MM.1S (cell line): ENCODE measurements at places on chromosomes 2 and 18.

DNA sequence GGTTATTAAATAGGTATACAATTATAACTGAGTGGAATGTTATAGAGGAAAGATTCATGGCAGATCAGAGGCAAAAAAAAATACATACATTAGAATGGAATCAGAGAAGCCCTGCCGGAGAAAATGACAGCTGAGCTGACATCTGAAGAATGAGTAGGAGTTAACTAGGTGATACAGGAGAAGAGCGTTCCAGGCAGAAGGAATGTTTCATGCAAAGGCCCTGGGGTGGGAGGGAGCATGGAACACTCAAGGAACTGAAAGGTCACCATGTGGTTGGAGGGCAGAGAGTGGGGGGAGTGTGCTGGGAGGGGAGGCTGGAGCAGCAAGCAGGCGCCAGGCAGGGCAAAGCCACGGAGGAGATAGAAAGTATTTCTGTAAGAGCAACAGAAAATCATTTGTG, 31.6 kb upstream of the CDK5R2 start:
- no peak for DNase-seq

GRCh38 chr2:38182492-38183003, 106.6 kb upstream of the CYP1B1 start:
- DNase-seq = no peak

DNA sequence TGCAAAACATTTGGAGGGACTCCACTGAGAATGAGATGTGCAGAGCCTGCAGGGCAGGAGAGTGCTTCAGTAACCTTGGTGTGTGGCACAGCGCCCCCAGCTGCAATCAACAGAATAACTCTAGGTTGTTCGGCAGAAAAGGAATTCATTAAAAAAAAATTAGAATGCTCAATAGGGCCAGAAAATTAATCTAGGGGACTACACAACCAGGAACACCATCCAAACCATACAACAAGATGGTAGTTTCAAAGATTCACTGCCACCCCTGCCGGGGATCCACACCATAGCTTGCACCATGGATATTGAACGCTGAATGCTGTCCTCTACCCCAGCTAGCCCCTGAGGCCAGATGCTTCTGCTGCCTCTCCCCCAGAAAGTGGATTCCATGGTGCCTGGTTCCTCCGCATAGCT, 50.1 kb downstream of the THUMPD2 start:
- peak; percentile 40 for DNase-seq

- DNase-seq = no peak
Measured at GRCh38 chr2:231923010-231923344, 3.2 kb downstream of the NPPC start.

- no peak for DNase-seq
Measured at GRCh38 chr2:44296653-44297052, 21.4 kb downstream of the SLC3A1 start.

DNA sequence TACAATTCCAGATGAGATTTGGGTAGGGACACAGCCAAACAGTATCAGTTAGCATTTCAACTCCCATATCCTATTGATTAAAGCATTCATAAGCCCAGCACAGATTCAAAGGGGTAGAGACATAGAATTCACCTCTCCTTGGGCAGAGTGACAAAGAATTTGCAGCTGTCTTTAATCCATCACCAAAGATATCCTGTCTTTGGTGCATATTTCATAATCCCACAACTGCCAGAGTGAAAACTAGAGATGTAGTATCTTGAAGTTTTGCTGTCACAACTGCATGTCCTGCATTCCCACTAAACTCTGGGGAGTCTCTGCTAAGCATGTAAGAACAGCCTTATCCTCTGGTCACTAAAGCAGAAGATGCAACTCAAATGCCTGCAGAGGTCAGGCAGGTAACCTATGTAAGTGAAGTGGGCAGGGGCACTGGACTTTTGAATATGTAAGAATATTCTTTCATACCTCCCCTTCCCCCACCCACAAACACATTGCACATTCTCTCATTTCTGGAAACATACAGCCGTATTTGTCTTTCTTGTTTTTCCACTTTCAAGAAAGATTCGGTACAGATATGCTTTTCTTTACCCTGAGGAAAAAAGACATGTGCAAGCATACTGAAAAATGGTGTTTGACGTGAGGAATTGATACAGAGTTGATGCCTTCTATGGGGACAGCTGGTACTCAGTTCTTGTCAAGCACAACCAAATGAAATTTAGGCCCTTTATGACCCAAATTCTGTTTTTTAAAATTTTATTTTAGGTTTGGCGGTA, 283.1 kb downstream of the SP3 start:
- DNase-seq = no peak

GRCh38 chr2:11835403-11835802, 89.0 kb downstream of the LPIN1 start:
- no peak for DNase-seq

DNA sequence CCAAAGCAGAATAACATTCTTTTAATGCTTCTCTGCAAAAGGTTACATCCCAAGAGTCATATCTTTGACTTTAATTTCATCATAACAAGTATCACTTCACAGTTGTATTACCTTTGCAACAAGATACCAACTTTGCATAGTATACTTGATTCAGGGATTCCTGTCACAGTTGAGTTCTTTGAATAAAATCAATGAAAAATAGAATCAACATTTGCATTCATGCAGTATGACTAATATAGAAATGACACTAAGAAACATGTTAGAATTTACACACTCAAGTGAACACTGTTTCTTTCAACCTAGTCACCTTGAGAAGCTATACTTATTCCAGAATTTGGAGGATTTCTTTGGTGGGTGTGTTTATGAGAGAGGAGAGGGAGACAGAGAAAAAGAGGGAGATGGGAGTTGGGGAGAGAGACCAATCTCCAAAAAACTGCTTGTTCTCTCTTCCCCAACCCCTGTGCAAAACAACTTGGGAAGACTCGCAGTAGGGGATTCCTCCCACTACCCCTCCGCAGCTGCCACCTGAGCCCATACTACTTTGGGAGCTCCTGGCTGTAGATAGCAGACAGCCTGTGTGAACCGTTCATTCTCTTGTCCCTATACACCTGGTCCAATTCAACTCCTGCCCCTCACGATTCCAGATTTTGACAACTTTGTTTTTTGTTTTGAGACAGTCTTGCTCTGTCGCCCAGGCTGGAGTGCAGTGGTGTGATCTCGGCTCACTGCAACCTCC, 57.7 kb downstream of the PELI1 start:
- DNase-seq = no peak

- DNase-seq = no peak
Measured at GRCh38 chr2:206615417-206616089, 26.7 kb upstream of the FAM237A start.

- no peak for DNase-seq
Measured at GRCh38 chr18:6745504-6746031, 16.1 kb downstream of the ARHGAP28 start.

DNA sequence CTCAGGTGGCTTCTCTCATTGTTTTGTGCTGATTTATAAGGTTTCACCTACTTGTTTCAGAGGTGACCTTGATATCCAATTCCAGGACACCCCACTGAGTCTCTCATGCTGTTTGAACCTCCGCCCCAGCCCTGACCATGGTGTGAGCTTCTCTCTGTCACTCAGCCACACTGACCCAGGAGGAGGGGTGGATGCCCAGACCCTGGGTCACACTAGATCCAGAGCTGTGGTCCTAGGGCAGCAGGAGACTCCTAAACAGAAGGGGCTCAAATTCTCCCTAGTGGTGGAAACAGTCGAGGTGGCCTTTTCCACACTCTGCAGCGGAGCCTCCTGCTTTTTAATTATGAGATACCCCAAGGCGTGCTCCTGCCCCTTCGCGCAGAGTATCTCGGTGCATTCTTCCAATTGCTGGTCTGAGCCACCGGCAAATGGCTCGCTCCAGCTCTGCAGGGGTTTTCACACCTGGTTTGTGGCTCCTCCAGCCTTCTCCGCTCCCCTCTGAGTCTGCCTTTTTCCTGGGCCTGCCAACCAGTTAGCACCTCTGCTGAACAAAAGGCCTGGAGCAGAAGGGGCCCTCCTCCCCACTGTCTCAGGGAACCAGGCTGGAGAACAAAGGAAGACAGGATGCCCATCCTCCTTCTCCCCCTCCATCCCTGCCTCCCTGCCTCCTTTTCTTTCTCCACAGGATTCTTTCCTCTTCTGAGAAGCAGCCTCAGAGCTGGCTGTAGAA, 147.3 kb upstream of the SPRED2 start:
- no peak for DNase-seq

GRCh38 chr2:67451086-67451832, 54.1 kb downstream of the ETAA1 start:
- DNase-seq = no peak

GRCh38 chr2:151619337-151619989, 114.8 kb downstream of the NEB start:
- no peak for DNase-seq

GRCh38 chr2:36670881-36671595, 25.5 kb upstream of the VIT start:
- DNase-seq = no peak

GRCh38 chr2:486371-486770, 190.8 kb downstream of the TMEM18 start:
- DNase-seq = no peak

- DNase-seq = no peak
Measured at GRCh38 chr18:45083226-45083855, 402.7 kb downstream of the SETBP1 start.

DNA sequence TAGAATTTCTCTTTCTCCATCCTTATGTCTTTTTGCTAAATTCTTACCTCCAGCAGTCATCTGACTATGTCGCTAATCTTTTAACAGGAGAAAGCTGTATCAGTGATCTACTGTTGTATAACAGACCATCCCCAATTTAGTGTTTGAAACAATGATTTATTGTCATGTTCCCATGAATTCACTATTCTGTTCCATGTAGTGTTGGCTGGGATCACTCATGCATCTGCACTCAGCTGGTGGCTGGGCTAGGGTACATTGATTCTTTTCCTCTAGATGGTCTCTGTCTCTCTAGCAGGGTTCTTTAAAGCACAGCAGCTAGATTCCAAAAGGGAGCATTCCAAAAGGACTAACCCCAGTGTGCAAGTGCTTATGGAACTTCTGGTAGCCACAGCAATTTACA, 184.2 kb upstream of the FANCL start:
- no peak for DNase-seq

GRCh38 chr2:114160263-114160981, 270.5 kb downstream of the ACTR3 start:
- no peak for DNase-seq

DNA sequence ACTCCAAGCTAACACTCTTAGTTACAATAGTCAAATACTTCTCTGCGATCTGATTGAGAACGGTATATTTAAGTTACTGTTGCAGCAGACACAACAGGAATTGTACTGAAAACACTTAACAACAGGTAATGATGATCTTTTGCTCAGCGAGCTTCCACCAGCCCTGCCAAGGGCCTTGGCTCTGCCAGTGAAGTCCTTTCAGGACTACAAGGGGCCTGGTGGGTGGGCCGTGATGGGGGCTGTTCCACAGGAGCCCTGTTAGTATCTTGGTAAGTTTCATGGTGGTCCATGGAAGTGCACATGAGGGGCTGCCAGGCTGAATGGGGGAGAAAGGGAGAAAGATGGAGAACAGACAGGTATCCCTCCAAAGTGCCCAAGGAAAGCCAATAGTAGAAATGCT, 178.6 kb upstream of the DOK6 start:
- DNase-seq = no peak

DNA sequence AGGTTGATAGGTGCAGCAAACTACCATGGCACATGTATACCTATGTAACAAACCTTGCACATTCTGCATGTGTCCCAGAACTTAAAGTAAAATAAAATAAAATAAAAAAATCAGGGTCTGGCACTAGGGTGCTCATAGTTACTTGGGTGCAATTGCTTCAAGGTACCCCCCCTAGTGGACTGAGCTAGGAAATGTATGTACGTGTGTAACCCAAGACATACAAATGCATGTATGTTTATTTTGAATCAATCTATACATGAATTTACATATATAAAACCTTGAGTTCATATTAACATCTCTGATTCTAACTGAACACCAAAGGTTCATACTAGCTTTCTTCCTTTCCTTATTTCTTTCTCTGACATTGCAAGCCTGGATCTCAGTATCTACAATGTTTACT, 51.5 kb downstream of the USP37 start:
- no peak for DNase-seq
